ENCODE measurements at places on chromosomes 4 and X. TPM values are rescaled to one million over a fixed set of nuclear protein-coding genes. Genes with fewer than 3 reads are reported as not detected.

Gene ZAR1
- total RNA-seq: not detected

Gene MAGEA10
- not detected for total RNA-seq

Gene EMCN
- not detected for total RNA-seq

Gene MID1
- total RNA-seq: 0.25 TPM

Gene TMPRSS11F
- not detected for total RNA-seq

Gene WDR17
- total RNA-seq: 1.7 TPM

Gene DOCK11
- total RNA-seq: 22.0 TPM

Gene NUP54
- 59.3 TPM for total RNA-seq

Gene COL4A6
- not detected for total RNA-seq

Gene ITIH6
- not detected for total RNA-seq

Gene UGT2B11
- total RNA-seq: not detected

Gene RPA4
- total RNA-seq: 0.23 TPM

Gene CTAG2
- total RNA-seq: not detected

Gene H2BW1
- not detected for total RNA-seq

Gene KLB
- total RNA-seq: not detected

Gene RPGR
- 10.6 TPM for total RNA-seq

Gene ADH1B
- 0.91 TPM for total RNA-seq

Gene VCX
- not detected for total RNA-seq

Gene CDKL2
- 0.33 TPM for total RNA-seq

Gene CENPE
- total RNA-seq: 2.6 TPM

Gene SMAD1
- total RNA-seq: 2.3 TPM

Gene TMEM35A
- total RNA-seq: not detected

Gene GYPB
- total RNA-seq: not detected

Gene MMRN1
- 0.19 TPM for total RNA-seq

Gene RASSF6
- total RNA-seq: not detected

Gene UPF3B
- total RNA-seq: 14.5 TPM

Gene EFHC2
- total RNA-seq: not detected

All from activated T-cell treated with anti-CD3 and anti-CD28 coated beads, Interleukin-2, amount 50 U/mL, for 4 hours (primary cell).